ENCODE measurements at places on chromosomes 1 and 21. TPM values are rescaled to one million over a fixed set of nuclear protein-coding genes. Genes with fewer than 3 reads are reported as not detected.

Gene MAP3K21
- 3.6 TPM for total RNA-seq

DNA sequence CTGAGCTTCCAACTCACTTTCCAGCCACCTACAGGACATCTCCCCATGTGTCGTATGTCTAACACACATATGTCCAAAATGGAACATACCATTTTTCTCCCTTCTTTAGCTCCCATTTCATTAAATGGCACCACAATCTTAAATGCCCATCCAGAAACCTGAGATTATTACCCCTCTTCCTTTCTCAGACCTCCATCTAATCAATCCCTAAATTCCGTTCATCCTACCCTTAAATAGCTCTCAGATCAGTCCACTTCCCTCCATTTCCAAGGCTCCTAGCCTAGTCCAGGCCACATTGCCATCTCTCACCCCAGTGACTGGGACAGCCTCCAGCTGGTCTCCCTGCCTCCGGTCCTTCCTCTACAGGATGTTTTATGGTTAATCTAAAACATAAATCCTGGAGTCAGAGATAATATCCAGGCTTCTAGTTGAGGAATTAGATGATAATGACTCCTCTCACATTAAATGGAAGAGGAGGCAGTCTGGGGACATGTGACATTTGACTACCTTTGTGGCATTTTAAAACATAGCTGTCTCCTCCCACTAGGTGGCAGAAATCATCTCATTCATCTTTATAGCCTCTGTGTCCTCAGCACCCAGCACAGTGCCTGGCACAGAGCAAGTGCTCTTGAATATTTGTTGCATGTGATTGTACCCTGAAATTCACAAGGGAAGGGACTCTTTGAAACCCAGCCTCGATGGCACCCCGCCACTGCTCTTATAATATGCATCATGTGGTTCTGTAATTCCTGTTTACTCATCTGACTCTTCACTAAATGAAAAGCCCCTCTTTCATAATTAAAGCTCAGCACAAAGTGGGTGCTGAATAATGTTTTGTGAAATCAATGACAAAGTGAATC, 102.3 kb downstream of the TMEM53 start:
- no peak for DNase-seq

Gene GCSAML
- 0.48 TPM for total RNA-seq

- DNase-seq = no peak
These were observed 180.7 kb downstream of the ZBTB18 start for GRCh38 chr1:244231572-244232315.

- DNase-seq = no peak
These were observed 56.4 kb downstream of the ETS2 start for GRCh38 chr21:38861989-38862683.

GRCh38 chr1:36728846-36729245, 246.1 kb upstream of the CSF3R start:
- DNase-seq = no peak

Gene MRPL37
- 16.9 TPM for total RNA-seq

Gene SUSD4
- total RNA-seq = 0.24 TPM

DNA sequence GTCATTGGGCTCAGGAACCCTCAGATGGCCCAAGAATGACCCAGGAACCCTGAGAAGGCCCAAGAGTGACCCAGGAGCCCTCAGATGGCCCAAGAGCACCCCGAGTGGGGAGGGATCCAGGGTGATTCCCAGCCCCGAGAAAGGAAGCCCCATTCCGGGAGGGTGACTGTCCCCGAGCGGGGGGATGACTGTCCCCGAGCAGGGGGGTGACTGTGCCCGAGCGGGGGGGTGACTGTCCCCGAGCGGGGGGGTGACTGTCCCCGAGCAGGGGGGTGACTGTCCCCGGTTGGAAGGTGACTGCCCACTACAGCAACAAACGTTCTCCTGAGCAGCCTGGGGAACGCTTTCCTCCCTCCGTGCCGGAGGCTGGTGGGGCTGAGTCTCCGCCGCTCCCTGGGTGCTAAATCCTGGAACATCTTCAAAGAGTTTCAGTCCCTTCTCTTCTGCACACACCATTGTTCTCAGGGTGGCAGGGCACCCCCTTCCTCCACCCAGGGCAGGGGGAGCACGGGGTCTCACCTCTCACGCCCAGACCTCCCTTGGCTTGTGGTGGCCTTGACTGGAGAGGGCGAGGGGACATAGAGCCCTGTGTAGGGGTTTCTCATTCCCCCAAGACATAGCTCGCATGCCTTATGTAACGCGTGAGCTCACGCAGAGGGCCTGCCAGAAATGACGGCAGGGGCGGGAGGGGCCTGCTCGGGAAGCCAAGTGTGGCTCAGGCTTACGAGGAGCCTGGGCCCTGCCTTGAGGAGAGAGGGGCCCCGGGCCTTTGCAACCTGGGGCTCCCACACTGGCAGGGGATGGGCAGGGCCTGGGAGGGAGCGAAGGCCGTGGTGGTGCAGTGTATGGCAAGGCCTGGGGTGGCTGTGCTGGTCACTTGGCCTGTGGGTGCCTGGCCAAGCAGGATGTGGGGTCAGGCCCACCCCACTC, 14.3 kb upstream of the SKI start:
- DNase-seq = peak; percentile 93

DNA sequence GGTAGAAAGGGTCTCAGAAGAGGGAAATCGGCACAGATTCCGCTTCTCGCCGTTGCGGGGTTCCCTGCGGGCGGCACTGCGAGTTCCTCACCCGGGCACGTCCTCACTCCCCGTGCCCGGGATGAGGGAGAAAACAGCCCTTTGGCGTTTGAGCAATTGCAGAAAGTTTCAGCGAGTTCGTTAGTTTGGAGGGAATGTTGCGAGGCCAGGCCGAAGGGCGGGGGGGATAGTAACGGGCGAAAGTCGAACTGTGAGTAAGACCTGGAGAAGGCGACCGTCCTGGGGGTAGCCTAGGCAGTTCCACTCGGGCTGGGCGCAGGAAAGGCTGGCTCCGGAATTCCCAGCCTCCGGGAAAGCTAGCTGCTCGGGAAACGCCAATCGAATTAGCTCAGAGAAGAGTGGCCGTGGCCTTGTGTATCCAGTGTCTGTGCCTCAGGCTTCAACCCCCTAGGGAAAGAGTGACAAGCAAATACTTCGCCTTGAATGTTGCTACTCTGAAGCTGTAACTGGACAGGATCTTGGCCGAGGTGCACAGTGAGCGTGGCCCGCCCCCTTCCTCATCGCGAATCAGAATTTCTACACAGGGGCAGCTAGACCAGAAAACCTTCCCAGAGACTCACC, 787 bp downstream of the PTGFR start:
- DNase-seq = peak; percentile 59

Gene ACOT11
- total RNA-seq = 12.5 TPM

- no peak for DNase-seq
These were observed 11.1 kb downstream of the SELE start for GRCh38 chr1:169722779-169723178.

Gene ZBTB21
- 12.5 TPM for total RNA-seq

DNA sequence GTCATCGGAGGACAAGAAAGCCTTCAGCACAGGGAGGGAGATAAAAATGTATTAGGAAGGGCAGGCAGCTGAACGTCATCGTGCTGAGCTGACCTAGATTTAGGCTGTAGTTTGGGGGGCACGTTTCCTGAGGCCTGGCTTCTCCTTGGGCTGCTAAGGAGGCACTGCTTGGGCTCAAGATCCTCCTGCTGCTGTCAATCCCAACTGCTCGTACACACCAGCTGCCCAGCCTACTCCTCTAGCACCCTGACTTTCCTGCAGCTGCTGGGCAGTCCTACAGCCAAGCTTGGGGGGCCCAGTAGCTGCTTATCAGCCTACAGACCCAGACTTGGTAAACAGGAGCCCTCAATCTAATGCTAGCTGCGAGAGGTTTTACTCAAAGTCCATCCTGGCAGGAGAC, 6.2 kb downstream of the TMEM35B start:
- peak; percentile 30 for DNase-seq

GRCh38 chr1:68820151-68820550, 323.3 kb upstream of the DEPDC1 start:
- DNase-seq = peak; percentile 40

Gene RAP1GAP
- total RNA-seq = 2.2 TPM

DNA sequence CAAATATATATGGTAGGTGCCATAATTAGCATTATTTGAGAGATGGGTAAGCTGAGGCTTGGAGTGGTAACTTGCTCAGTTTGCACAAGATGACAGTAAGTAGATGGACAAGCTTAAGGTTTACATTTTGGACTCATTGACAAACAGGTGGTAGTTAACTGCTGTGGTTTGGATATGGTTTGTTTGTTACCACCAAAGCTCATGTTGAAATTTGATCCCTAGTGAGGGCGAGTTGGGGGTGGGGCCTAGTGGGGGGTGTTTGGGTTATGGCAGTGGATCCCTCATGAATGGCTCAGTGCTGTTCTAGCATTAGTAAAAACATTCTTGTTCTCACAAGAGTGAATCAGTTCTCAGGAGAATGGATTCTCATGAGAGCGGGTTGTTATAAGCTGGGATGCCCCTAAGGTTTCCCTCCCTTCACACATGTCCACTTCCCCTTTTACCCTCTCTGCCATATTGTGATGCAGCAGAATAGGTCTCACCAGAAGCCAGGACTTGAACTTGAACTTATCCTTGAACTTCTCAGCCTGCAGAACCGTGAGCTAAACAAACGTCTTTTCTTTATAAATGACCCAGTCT, 6.6 kb upstream of the PRRX1 start:
- no peak for DNase-seq

Gene SH2D5
- total RNA-seq = 0.96 TPM

GRCh38 chr1:40750451-40750908, 33.1 kb upstream of the KCNQ4 start:
- DNase-seq = peak; percentile 85

- peak; percentile 48 for DNase-seq
These were observed 127.2 kb downstream of the CACHD1 start for GRCh38 chr1:64597113-64597512.

Gene SPATA46
- total RNA-seq = not detected

Gene AADACL3
- 5.8 TPM for total RNA-seq

- no peak for DNase-seq
These were observed 9.2 kb upstream of the ERG start for GRCh38 chr21:38507374-38507942.

- peak; percentile 63 for DNase-seq
These were observed 242.3 kb downstream of the LMX1A start for GRCh38 chr1:165114022-165114888.

GRCh38 chr21:19048098-19048672, 644.6 kb upstream of the TMPRSS15 start:
- DNase-seq = no peak

Gene FCRL6
- total RNA-seq = 14.7 TPM

Gene FCGR1A
- 23.8 TPM for total RNA-seq

- no peak for DNase-seq
These were observed 29.0 kb downstream of the PTAFR start for GRCh38 chr1:28147264-28148094.

Gene HRNR
- 2.2 TPM for total RNA-seq

Gene TTC39A
- total RNA-seq = 4.6 TPM

DNA sequence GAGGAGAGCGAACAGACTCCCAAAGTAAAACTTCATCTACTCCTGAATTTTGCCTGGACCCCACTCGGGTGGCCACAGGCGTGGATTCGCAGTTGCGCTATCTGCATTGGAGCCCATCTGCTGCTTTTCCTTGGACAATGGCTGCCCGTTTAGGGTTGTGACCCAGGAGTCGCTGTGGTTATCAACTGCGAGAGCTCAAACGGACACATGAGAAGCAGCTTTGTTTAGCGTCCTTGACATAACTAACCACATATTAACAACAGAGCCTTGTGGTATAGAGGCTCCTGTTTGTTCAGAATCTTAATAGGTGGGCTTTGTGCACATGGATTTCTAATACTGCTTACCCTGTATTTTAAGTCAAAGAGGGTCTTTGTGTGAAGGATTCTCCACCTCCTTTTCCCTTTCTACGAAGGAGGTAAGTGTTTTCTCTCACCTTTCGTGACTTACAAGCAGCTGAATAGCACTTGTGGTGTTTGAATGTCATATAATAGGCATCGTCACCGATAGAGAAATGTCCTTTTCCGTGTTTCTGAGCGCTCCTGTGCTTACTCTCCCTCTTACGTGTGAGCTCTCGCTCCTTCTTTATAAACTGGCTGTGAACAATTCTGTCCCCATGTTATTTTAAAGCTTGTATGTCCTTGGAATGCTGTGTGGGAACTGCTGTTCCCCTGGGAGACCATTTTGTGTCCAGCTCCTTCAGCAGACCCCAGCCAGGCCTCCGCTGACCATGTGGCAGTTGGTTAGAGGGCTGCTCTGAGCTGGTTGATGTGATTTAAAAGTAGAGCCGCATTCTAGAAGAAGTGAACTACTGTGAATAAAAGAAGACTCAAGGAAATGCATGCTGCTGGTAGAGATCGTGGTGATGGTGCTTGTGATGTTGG, 441.4 kb downstream of the RPS6KC1 start:
- no peak for DNase-seq

GRCh38 chr1:788835-789234, 102.4 kb upstream of the OR4F16 start:
- no peak for DNase-seq

GRCh38 chr1:27940297-27940696, 5.5 kb downstream of the SMPDL3B start:
- no peak for DNase-seq

Gene PMVK
- total RNA-seq = 13.0 TPM

- DNase-seq = no peak
These were observed 197.0 kb upstream of the ZC3H12A start for GRCh38 chr1:37277366-37277765.

DNA sequence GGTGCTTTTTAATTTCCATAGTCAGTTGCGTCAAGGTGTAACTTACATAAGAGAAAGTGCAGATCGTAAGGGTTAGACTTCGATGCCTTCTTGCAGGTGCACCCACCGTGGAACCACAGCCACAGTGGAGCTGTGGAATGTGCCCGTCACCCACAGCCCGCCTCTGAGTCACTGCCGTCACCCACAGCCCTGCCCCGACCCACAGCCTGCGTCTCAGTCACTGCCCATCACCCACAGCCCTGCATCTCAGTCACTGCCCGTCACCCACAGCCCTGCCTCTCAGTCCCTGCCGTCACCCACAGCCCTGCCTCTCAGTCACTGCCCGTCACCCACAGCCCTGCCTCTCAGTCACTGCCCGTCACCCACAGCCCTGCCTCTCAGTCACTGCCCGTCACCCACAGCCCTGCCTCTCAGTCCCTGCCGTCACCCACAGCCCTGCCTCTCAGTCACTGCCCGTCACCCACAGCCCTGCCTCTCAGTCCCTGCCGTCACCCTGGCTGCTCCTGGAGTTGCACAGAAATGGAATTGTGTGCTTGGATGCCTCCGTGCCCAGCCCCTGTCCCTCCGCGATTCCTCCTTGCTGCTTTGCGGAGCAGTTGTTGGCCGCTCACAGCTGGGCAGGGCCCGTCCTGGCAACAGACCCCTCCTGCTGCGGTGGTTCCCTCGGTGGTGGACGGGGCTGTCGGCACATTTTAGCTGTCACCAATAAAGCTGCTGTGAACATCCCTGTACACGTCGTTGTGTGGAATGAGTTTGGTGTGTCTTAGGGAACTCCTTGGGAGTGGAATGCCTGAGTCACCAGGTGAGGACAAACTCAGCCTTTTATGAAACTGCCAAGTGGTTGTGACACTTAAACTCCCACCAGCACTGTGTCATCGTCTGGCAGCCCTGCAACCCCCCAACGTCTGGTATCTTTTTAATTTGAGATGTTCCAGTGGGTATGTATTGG, 44.9 kb upstream of the COL6A2 start:
- DNase-seq = no peak

Gene S100A1
- total RNA-seq = 0.24 TPM

DNA sequence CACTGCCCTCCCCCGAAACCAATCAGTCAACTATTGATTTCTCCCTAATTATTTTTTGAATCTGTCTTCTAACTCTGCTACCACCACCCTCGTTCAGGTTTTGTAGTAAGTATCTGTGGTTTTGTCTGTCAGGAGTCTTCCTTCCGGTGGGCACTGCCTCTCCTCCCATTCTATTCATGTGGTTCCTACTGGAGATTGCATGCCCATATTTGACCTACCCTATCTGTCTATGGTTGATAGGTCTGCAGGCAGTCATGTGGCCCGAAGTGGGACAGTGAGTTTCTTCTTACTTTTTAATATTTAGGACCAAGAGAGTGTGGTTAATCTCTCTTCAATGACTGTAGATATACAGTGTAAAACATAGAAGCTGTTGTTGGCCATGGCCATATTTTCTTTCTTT, 17.8 kb upstream of the MAST2 start:
- DNase-seq = no peak
